Activated CD8-positive, alpha-beta memory T cell treated with anti-CD3 and anti-CD28 coated beads for 1 hour (primary cell): ENCODE measurements at places on chromosomes 2 and 18.

- no peak for DNase-seq
Observed at GRCh38 chr2:210663631-210664089, 107.3 kb downstream of the CPS1 start.

DNA sequence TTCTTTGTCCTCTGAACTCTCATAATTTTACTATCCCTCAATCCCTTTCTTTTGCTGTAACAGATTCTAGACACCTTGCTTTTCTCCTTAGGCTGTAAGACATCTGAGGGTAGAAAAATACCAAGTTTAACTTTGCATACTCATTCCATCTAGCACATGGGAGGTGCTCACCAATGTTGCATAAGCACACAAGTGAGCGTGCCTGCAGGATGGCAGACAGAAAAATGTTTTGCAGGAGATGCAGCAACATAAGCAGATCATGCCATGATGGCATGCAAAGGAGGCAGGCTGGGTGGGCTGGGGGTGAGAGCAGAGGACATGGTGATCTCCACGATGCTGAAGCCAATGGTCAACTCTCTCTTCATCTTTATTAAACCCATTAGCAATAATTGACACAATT lies 24.1 kb downstream of the CYRIA start:
- DNase-seq = no peak

- DNase-seq = no peak
Observed at GRCh38 chr2:160308915-160309314, 108.8 kb upstream of the ITGB6 start.

DNA sequence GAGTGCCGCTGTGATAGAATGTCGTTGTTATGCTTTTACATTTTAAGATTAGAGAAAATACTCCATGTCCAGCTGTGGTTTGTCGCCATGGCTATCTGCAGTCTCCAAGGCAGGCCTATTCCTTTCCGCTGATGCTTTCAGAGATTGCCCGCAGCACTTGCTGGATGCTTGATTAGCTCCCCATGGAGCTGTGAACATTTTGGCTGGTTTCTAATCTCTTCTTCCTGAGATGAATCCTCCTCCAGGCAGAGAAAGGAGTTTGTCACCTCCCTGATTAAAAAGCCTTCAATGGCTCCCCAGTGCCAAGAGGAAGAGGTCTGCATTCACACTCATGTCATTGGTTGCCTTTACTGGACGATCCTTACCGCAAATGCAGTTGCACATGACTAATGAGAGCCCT lies 32.6 kb upstream of the LPIN1 start:
- DNase-seq = no peak

DNA sequence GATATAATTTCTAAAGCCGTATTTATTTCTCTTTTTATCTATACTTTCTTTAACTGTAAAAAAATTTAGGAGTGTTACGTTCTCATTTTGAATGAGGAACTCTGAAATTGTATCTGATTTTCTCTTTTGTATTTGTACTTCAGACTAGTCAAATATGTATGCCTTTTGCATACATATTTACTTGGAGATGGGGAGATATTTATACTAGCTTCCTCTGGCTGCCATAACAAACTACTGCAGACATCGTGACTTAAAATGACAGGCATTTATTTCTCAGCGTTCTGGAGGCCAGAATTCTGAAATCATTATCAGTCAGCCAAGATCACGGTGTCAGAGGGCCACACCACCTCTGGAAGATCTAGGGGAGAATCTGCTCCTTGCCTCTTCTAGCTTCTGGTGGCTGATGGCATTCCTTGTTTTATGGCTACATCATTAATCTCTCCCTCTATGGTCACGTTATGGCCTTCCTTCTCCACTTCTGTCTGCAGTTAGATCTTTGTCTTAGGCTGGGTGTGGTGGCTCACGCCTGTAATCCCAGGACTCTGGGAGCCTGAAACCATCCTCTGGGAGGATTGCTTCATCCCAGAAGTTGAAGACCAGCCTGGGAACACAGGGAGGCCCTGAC lies 8.2 kb downstream of the LCLAT1 start:
- no peak for DNase-seq

GRCh38 chr18:3211236-3211992 lies 8.4 kb downstream of the MYOM1 start:
- no peak for DNase-seq

DNA sequence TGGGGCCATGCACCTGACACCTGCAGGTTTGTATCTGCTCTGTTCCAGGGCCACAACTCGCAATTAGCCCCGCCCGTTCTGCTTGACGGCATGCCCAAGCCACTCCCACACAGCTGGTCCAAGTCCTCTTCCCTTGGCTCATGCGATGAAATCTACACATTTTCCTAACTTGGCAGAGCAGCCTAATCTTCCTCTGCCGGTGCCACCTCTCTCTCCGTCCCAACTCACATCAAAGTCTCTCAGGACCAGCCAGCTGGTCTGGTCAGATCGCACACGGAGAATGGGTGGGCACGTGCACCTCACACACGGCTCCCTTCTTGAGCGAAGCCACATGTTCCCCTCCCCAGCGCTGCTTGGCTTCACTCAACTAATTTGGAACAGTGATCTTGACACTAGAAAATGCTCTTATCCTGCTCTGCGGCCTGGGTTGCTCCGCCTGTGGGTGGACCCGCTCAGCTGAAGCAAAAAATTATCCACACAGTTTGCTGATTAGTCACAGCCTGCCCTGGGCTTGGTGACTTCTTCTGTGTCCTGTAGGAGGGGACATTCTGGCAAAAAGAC lies 176.7 kb downstream of the NRP2 start:
- DNase-seq = no peak

GRCh38 chr18:46073474-46074331 lies 1.6 kb upstream of the PSTPIP2 start:
- DNase-seq = no peak

DNA sequence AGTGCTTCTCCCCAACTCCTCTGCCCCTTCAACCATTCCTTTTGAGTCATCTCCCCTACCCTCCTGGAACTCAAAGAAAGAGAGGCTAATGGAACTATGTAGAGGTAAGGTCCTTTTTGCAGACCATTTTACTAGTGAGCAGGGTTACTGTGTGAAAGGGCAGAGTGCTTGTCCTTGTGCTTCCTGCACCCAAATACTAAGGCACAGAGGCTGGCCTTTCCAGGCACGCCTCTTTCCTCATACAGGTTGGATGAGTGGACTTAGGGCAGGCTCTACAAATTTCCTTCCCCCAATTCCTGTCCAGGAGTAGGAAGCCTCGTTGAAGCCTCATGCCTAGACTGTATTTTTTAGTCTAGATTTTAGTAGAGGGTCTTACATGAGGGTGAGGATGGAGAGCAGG lies 288.8 kb upstream of the SLC14A2 start:
- DNase-seq = no peak

DNA sequence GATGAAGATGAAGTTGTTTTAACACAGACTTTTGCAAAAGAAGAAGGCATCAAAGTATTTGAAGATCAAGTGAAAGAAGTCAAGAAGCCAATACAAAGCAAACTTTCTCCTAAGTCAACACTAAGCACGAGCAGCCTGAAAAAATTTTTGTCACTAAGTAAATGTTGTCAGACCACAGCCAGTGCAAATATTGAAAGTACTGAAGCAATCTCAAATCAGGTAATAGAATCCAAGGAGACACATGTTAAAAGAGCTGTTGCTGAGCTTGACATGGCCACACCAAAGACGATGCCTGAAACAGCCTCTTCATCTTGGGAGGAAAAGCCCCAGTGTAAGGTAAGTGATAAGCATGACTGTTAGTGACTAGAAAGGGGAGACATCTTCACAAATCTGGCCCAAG lies 75.1 kb downstream of the FSIP2 start:
- no peak for DNase-seq

GRCh38 chr2:105411720-105412407 lies 13.0 kb upstream of the FHL2 start:
- no peak for DNase-seq

GRCh38 chr2:36889795-36890194 lies 76.5 kb downstream of the STRN start:
- DNase-seq = no peak

DNA sequence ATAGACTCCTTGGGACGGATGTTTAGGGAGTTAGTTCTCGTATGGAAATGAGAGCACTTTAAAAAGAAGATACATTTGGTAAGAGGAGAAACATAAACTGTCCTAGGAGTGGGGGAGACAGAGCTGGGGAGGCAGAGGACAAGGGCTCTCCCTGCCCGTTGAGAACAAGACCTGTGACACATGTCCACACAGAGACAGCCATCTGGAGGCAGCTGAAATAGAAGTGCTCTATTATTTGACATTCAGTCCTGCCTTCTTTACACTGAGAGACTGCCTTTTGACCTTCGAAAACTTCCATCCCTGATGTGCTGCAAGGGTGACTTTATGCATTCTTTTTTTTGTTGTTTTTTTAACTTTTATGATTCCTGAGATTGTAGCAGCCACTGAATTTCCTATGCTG lies 150.1 kb downstream of the UXS1 start:
- DNase-seq = no peak

GRCh38 chr18:76764291-76764901 lies 58.0 kb upstream of the ZNF236 start:
- no peak for DNase-seq
